ENCODE measurements at places on chromosomes 12 and 14.

DNA sequence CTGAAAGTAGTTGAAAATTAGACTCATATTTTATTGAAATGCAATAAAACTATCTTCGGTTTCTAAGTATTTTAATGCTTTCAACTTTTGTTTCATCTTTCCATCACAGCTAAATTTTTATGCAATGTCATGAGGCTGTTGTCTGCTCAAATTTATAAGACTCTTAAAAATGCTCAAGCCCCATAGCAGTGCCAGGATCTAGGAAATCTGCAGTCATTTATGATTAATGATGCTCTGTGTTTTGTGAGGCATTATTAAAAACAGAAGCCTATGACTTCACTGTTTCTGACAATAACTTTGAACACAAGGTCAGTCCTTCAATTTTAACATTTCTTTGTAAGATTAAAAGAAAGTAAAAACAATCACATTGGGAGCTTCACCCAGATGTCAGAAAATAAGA is 112.5 kb downstream of the ALX1 start:
- DNase-seq, result no peak

DNA sequence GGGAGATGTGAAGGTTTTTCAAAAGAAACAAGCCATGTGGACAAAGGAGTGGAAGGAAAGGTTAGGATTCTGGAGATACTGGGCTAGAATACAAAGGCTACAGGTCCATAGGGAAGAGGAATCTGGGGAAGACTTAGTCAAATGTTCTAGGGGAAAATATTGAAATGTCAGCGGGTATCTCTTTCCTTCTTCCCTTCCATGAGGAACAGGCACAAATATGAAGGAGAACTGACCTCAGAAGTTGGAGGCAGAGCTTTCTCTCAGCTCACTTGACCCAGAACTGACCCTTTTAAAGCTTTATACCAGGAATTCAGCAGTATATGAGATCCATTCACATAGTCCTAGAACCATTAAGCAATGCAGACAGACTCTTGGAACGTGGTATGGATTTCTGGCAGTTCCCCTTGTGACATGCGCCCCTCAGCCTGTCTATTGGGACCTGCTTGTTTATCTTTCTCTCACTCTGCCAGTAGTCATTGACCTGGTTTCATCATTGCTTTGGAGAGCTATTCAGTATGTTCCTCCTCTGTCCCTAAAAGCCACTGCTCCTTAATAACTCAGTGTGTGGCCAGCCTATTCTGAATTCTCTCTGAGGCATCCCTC is 43.0 kb upstream of the GSG1 start:
- no peak for DNase-seq

GRCh38 chr14:55688566-55688965 is 108.6 kb downstream of the KTN1 start:
- no peak for DNase-seq

DNA sequence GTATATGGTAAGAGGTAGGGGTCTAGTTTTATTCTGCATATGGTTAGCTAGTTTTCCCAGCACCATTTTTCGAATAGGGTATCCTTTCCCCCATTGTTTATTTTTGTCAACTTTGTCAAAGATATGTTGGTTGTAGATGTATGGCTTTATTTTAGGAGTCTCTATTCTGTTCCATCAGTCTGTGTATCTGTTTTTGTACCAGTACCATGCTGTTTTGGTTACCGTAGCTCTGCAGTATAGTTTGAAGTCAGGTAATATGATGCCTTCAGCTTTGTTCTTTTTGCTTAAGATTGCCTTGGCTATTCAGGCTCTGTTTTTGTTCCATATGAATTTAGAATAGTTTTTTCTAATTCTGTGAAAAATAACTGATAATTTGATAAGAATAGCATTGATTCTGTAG is 24.9 kb downstream of the TBK1 start:
- DNase-seq, result no peak

GRCh38 chr14:22651586-22651985 is 7.4 kb upstream of the OR6J1 start:
- no peak for DNase-seq

DNA sequence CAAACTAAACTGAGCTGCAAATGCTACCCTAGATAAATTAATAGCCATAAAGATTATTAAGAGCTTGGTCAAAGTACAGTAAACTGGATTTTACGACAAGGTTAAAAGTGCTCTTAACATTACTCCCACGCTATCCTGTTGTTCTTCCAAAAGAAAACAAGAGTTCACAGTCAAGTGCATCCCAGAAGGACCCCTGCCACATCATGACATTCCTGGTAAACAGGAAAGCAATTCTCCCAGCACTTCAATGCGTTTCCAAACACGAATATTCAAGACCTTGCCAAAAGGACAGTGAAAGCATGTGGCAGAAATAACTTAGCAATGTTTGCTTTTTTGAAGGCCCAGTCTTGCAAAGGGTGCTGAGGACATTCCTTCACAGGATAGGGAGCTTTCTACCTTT is 11.2 kb downstream of the SPRING1 start:
- DNase-seq, result no peak

DNA sequence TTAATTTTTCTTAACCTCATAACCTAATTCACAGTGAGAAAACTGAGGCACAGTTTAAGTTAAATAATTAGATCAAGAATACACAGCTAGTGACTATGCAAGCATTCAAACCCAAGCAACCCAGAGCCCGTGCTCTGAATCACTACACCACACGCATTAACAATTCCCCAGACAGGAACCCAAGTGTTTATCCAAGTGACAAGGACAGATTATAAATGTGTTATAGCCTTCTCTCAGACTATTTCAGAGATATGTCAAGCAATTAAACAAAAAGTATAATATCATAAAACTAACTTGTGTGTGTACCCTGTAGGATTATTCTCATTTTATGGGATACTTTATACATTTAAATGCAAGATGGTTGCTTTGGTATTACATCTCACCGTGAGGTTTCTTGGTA is 43.8 kb downstream of the MED13L start:
- no peak for DNase-seq

DNA sequence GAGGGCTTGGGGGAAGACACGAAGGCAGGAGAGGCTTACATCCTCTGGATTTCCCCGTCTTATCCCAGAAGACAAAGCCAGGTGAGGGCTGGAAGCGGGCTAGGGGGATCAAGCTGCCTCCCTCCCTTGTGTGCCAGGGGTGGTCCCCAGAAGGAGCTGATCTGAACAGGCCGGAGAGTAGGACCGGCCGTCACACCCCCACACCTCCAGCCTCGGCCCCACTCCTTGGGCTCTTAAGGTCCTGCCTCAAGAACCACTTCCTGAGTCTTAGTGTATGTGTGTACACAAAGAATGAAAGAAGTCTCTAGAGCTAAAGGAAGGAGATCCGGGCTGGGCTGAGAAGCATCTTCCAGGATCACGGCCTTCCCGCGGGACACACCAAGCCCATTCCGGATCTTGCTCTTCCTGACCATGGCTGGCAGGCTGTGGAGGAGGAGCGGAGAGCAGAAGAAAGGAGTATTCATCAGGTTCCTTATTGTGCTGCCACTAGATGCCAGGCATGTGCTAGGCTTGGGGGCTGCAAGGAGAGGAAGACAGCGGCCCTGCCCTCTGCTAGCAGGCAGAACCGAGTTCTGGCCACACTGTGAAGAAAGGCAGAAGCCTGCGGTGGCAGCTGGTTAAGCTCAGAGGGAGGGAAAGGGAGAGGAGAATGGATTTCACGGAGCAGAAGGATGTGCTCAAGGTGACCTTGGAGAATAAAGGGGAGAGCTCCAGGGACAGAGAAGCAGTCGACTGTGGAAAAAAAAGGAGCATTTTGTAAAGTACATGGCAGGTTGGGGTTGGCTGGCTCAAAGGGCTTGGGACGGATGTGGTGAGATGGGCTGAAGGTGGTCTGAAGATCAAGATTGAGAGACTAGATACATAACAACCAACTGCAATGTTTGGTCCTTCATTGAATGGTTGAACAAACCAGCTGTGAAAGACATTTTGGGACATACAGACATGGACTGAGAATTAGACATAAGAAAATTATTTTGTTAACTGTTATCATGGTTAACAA is 1.3 kb upstream of the CD63 start:
- no peak for DNase-seq

GRCh38 chr14:95562892-95563685 is 28.2 kb downstream of the GLRX5 start:
- no peak for DNase-seq

GRCh38 chr14:59583755-59584154 is 7.1 kb upstream of the CCDC175 start:
- DNase-seq, result no peak

DNA sequence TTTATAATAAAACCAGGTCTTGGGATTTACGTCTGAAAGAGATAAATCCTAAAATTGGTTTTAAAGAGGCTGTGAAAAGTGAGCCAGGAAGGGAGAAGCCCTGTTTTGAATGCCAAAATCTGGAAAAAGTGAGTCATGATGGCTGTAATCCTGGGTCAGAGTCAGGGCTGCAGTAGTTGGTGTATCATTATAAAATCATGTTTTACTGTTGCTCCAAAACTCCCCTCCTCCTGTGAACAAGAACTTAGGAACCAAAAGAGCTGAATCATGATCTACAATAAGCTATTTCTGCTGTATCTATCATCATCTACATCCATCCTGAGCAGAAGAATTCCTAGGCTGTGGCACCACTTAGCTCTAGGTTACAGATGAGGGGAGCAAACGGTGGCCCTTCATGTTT is 79.3 kb downstream of the LMO3 start:
- DNase-seq, result no peak

GRCh38 chr12:3436461-3437065 is 54.4 kb upstream of the PRMT8 start:
- DNase-seq, result no peak

GRCh38 chr14:79705126-79705894 is 506.0 kb downstream of the DIO2 start:
- DNase-seq, result no peak

- no peak for DNase-seq
Observed at GRCh38 chr12:33184161-33184560, 255.5 kb downstream of the SYT10 start.

DNA sequence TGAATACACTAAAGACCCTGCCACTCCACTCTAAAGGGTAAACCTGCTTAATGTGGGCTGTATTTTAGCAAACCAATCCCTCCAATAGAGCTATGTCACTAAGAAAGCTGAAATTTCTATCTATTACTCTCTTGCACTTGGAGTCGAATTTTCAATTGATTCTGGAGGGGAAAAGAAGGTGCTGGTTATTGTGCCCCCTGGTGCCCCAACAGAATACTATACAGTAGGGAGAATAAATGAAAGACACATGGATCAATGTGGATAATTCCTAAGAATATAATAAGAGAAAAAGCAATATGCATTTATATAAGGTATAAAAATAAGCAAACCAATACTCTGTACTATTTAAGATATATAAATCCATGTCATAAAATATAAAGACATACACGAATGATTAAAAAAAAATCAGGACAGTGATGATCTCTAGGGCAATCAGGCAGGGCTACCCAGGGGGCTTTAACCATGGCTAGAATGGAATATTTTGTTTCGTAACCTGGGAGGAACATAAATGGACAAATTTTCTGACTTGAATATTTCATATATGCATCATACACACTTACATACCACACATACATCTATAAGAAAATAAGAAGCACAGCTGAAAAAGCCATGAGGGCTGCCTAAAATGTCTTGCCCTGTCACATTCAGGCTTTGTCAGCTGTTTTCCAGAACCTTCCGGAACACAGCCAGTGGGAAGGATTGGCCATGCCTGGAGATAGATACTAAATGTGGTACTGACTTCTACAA is 54.4 kb downstream of the EFCAB11 start:
- no peak for DNase-seq

- DNase-seq, result no peak
Observed at GRCh38 chr12:65879878-65880277, 55.6 kb downstream of the HMGA2 start.

- no peak for DNase-seq
Observed at GRCh38 chr12:2634471-2634870, 160.3 kb upstream of the FKBP4 start.

DNA sequence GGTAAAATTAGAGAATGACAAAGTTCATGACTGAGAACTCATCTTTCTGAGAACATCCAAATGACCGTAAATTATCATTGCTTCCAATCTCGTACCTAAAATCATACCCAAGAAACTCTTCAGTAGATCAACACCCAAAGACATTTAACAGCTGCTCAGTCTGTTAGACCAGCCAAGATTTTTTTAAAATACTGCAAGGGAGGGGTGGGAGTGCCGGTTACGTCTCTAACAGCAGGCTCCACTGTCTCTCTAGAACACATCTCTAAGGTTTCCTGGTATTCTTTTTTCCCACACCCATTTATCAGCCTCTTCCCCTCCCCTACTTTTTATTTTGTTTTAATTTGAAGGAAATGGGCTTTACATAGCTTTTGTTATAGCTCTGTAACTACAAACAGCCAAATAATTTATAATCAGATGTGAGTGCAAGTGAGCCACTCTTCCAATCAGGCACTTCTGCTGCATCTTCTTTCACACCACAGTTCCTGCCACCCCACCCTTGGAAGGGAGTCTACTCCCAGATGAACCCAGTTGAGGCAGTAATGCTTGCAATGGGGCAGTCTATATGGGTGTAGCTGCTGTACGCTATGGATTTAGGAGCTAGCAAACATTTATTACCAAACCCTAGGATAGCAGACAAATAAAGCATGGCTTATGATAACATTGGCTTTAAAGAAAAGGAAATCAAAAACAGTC is 21.9 kb downstream of the PTPRB start:
- DNase-seq, result no peak

GRCh38 chr12:131620946-131621681 is 89.8 kb upstream of the SFSWAP start:
- no peak for DNase-seq

GRCh38 chr12:76111209-76111749 is 26.8 kb upstream of the NAP1L1 start:
- DNase-seq, result no peak

Data from CD4-positive, alpha-beta T cell (primary cell).